Fibroblast of the aortic adventitia (primary cell): ENCODE measurements at places on chromosomes 11 and 22. TPM values are rescaled to one million over a fixed set of nuclear protein-coding genes. Genes with fewer than 3 reads are reported as not detected.

GRCh38 chr11:77269484-77270123 lies 31.9 kb downstream of the GDPD4 start:
- no peak for DNase-seq

DNA sequence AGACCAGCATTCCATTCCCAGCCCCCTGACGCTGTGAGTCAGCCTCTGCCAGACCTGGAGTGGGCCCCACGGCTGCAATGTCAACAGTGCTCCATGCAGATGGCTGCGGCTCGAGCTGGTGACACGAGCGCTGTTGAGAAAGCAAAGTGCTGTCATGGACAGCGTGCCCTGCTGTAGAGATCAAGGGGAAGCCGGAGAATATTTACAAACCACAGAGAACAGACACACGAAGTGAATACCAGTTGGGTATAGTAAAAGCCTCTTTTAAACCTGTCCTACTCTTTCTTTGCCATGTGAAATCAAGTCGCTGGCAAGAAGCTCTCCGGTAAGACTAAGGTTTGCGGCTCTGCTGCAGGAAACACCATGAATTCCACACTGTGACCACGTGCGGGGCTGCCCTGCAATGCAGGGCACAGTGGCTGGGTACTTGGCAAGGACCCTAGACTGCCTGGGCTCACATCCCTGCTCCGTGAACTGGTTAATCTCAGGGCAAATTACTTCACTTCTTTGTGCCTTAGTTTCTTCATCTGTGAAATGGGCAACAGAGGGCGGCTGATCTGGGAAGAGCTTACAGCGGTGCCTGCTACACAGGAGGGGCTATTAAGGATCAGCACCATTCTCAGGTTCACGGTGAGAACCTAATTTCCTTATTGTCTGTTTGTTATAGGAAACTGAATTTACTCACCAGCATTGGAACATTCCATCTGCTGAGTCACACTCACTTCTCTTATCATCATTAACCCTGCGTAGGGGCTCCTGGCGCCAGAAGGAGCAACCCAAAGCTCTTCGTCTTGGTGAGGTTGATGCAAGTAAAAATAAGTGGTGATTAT lies 27.8 kb upstream of the ELFN2 start:
- peak; percentile 89 for DNase-seq

DNA sequence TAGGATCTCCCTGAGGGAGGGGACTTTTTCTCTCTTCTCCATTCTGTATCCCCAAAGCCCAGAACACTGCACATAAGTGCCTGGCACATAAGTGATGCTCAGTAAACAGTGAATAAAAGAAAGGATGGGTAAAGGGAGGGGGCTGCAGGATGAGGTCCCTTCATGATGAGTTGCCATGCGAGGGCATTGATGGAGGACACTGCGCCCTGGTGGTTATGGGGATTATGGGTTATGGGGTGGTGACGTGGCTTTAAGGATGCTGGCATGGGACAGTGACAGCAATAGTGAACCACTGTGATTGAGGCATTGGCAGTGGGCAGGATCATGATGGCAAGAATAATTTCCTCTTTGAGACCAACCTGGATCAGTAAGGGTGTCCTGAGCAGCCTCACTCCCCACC lies 43.9 kb upstream of the LRRC32 start:
- DNase-seq = no peak

DNA sequence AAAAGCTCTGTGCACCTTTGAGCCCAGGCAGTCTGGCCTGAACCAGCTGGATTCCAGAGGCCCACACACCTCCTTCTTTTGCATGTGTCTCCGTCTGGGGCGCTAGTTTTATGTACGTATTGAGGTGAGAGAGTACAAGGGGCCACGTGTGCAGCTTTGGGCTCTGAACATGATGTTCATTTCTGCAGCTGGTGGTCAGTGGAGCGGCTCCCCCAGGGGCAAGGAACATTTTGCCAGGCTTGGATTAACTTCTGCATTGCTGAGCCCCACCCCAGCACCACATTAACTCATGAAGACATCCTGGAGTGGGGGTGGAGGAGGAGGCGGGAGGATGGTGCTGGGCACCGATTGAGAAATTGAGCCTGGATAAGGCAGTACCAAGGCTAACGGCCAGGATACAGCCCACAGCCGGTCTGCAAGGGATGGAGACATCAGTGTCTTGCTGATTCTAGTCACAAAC lies 13.8 kb downstream of the USP2 start:
- DNase-seq = no peak

TMEM126A gene
- 61.5 and 66.2 TPM in 2 replicates for total RNA-seq

NLRP10 gene
- 1.7 and 6.8 TPM in 2 replicates for total RNA-seq

KDM4D gene
- 0.08 and 1.1 TPM in 2 replicates for total RNA-seq
